Cardiac muscle cell (in vitro differentiated cells and primary cell): ENCODE measurements at places on chromosomes 11 and 22.

GRCh38 chr11:11579012-11579988 is 42.5 kb downstream of the GALNT18 start:
- DNase-seq = no peak

DNA sequence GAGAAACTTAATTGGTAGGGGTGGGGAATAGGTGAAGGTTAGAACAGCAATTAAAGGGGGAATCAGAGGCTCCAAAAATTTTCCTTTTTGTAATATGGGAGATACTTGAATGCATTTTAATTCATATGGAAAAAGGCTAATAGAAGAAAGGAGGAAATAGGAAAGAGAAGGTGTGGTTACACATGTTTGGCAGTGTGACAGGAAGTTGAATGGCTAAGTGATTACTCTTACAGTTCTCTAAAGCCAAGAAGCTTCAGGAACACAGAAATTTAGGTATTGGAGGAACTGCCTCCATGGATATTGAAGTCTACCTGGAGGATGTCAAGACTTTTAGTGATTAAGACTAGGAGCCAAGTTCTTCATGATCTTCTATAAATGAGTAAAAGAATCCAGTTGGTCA is 6.3 kb downstream of the NXPE2 start:
- DNase-seq = no peak

- DNase-seq = no peak
Measured at GRCh38 chr22:31036671-31037550, 44.2 kb upstream of the SMTN start.

DNA sequence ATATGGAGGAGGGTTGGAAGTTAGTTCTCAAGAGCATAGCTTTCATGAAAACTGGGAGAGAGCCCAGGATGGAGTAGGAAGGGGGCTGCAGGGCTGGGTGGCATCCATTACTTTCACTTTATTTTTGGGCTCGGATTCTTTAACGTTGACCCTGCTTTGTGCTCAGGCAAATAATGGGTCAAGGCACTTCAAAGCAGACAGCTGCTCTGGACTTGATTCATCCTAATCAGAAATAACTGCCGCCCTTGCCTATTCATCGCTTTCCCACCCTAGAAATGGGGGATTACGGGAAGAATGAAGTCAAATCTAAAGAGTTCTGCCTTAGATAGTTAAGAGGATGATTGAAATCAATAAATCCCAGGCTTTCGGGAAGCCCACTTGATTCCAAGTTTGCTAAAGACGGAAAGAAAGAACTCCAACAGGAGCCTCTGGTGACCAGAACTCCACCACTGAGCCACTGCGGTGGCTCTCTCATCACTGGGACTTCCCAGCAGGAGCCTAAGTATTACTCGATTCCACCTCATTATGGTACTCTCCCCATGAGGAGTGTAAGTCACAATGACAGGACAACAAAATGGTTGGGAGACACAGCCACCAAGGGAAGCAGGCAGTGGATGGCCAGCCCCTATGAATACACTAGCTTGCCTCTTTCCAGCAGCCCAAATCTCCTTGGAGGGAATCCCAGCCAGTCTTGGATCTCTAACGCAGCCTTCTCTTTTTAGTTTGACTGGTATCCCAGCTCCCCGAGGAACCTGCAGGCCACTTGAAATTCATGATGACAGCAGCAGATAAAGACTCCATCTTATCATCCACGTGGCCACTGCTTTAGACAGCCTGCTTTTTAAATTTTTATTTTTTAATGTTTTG is 815.5 kb downstream of the NTM start:
- DNase-seq = no peak

GRCh38 chr11:77069336-77069968 is 2.7 kb downstream of the CAPN5 start:
- DNase-seq = no peak

- DNase-seq = no peak
Measured at GRCh38 chr11:128483211-128483788, 104.1 kb downstream of the ETS1 start.

DNA sequence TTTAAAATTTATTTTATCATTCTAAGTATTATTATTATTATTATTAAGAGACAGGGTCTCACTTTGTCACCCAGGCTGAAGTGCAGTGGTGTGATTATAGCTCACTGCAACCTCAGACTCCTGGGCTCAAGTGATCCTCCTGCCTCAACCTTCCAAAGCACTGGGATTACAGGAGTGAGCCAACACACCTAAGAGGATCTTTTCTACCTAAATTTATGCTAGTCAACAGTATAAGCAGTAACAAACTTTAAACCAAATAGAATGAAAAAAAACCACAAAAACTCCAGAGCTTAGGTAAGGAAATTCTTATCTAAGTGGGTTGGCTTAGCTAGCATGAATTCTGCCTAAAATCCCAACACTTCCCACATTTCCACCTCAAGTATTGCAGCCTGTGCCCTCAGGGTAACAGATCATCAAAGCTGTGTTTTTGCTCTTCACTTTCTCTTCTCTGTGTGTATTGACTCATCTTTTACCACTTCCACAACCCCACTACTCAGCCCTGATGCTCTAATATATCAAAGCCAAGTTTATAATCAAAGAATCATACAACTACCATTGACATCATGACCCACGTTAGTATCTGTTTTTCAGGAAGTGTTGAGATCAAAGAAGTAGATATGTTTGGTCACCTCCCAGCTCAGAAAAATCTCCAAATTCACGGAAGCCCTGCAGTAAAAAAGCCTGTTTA is 93.7 kb upstream of the SPON1 start:
- no peak for DNase-seq

- no peak for DNase-seq
Measured at GRCh38 chr11:59901306-59901705, 22.7 kb downstream of the OOSP3 start.

DNA sequence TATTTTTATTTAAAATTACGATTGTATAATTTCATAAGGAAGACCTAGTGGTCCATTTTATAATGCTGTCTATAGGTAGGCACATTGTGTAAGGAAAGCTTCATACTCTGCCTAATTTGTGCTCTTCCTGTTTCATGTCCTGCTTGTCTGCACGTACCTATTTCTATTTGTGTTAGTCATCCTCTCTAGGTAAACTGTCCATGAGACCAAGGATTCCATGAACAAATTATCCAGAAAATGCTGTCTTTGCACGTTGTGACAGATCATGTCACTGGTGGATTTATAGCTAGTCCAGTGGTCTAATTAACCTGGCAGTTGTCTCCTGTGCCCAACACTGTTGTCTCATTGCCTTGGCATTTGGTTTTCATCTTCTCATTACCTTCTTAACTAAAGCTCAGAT is 44.7 kb downstream of the DNAJC24 start:
- no peak for DNase-seq

DNA sequence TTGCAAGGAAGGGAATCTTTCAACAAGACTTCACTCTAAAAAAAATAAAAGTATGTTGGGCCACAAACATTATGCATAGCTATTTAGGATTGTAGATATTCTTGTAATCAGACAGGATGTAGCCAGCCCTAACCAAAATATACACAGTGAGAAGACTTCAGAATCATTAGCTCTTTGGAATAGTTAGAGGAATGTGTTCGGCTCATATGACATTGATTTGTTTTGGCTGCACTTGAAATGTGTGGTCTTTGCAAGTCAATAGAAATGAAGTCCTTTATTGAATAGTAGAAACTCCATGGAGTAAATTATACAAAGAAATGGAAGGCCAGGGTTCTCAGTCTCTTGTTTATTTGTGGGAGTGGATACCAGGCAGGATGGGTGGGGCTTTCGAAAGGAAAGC is 692.1 kb downstream of the NTM start:
- no peak for DNase-seq

GRCh38 chr11:39589391-39589790 is 1870.1 kb downstream of the LRRC4C start:
- no peak for DNase-seq

- no peak for DNase-seq
Measured at GRCh38 chr11:11978792-11979487, 29.5 kb downstream of the DKK3 start.

- no peak for DNase-seq
Measured at GRCh38 chr11:76397383-76397782, 16.3 kb downstream of the GVQW3 start.

- peak; percentile 57 for DNase-seq
Measured at GRCh38 chr11:65571940-65572339, 398 bp upstream of the FAM89B start.

DNA sequence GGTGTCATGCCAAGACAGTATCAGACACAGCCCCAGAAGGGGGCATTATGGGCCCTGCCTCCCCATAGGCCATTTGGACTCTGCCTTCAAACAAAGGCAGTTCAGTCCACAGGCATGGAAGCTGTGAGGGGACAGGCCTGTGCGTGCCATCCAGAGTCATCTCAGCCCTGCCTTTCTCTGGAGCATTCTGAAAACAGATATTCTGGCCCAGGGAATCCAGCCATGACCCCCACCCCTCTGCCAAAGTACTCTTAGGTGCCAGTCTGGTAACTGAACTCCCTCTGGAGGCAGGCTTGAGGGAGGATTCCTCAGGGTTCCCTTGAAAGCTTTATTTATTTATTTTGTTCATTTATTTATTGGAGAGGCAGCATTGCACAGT is 14.6 kb downstream of the IL10RA start:
- no peak for DNase-seq
